ENCODE measurements at places on chromosomes 3 and 15.
A peak's percentile ranks its signal among the peaks of the same experiment; 100 is the strongest.

DNA sequence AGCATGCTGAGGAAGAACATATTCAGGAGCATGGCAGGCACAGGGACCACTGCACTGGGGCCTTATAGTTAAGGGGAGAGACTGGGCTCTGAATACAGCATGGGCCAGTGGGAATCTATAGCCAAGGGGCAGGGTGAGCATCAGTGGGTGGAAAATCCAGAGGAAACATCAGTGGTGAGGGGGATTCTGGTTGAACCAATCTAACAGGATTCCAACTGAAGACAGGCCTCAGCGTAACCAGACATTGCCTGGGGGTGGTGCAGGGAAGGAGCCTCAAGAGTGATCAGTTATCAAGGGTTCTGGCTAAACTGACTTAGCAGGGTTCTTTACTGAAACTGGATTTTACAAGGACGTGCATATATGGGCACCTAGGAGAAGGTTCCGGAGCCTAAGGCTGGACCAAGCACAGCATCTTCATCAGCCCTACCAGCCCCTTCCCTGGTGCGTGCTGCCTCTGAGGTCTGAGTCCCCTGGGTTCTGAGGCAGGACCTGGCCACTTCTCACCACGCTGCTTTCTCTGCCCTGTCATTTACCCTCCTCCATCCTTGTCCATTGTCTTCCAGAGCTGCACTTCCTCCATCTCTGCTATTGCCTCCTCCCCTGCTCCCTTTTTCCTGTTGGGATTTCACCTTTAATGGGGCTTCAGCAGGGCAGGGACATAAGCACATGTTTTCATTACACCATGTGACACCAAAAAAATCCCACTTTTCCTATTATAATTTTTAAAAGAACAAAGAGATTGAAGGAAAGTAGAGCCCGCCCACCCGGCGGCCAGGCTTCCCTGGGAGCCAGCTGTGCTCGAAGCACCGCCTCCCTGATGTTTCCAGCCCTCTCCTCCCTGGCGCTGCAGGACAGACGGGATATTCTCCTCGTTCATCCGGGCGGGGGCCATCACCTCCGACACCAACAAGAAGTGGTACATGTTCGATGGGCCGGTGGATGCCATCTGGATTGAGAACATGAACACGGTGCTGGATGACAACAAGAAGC is 52.1 kb downstream of the DNAH1 start:
- DNase-seq, result no peak

GRCh38 chr3:4306860-4307259 is 3.7 kb downstream of the SETMAR start:
- DNase-seq, result no peak

DNA sequence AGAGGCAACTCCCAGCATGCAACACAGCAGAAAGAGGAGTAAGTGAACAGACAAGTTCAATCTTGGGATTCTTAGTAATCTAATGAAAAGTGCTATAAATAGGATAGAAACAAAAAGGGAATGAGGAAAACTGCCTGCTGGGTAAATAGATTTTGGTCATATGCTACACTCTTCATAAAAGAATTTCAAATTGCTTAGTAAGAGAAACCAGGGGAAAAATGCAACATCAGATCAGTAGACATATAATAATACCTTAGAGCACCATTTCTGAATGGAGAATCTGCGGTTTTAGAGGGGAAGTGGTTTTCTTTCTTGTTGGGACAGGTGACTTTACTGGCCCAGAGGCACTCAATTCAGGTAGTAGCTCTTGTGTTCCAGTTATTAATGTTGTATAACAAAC is 13.4 kb upstream of the TBC1D5 start:
- DNase-seq, result no peak

DNA sequence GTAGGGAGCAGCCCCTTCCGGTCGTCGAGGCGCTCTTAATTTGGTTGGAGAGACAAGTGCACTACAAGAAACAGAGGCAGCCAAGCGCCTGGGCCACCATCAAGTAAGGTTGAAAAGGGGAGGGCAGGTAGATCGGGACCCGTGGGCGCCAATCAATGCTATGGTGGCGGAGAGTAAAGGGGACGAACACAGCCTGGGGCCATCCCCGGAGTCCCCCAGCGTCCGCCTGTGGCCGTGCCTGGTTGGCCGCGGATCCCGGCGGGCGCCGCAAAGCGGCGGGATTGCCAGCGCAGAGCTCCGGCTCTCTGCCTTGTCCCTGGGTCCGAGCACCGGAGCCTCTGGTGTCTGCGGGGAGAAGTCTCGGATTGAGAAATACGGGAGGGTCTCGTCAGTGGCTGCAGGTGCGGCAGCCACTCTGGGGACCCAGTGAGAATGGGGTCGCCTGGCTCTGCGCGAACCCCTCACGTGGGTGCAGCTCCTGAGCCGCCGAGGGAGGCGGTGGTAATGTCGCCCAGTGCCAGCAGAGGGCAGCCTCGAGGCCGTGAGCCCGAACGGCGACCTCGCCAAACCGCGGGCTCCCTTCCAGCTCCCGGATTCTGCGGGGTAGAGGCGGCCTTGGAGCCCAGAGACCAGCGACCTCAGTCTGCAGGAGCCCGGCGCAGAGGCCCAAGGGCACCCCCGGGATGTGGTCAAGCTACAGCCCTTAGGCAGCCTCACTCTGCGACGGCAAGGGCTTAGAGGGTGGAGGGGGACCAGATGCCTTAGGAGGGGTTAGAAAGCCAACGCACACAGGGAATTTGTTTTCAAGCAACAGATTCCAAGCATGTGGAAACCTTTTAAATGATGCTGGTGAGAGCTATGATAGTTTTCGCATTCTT is 10.8 kb downstream of the FOXL2 start:
- DNase-seq, result peak; percentile 53
